ENCODE measurements at places on chromosomes 7 and 10.

DNA sequence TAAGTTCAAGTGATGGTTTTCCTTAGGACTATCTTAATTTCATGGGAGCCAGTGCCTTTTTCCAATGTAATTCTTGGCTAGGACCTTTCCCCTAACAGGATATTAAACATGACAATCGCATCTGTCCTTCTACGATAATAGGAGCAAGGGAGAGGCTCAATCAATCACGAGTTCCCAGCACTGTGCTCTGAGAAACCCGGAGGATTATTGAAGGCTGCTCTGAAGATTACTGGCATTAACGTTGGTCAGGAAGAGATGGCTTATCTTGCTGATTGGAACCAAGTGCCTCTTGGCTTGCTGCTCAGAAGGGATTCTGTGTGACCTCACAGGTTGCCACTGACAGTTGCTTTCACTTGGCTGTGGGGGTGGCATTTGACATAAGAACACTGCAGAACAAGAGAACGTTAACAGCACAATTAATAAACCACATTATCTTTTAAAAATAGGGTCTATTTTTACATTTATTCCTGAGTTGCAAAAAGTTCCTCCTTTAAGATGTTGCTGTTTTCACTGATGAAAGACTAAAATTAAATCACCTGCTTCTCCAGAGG, 252.1 kb upstream of the TAC1 start:
- no peak for DNase-seq

GRCh38 chr7:24924375-24924774, 55.6 kb downstream of the OSBPL3 start:
- DNase-seq = no peak

GRCh38 chr10:114053946-114054345, 10.3 kb downstream of the ADRB1 start:
- DNase-seq = no peak

- DNase-seq = no peak
Observed at GRCh38 chr7:40301486-40302068, 166.8 kb downstream of the SUGCT start.

GRCh38 chr7:128963327-128963757, 25.6 kb downstream of the IRF5 start:
- no peak for DNase-seq

GRCh38 chr7:26159243-26159642, 7.2 kb downstream of the NFE2L3 start:
- no peak for DNase-seq

GRCh38 chr10:119368991-119369869, 161.9 kb downstream of the GRK5 start:
- no peak for DNase-seq

GRCh38 chr10:35460852-35461460, 124.6 kb downstream of the CCNY start:
- DNase-seq = no peak
